ENCODE measurements at places on chromosomes 13 and 19.

DNA sequence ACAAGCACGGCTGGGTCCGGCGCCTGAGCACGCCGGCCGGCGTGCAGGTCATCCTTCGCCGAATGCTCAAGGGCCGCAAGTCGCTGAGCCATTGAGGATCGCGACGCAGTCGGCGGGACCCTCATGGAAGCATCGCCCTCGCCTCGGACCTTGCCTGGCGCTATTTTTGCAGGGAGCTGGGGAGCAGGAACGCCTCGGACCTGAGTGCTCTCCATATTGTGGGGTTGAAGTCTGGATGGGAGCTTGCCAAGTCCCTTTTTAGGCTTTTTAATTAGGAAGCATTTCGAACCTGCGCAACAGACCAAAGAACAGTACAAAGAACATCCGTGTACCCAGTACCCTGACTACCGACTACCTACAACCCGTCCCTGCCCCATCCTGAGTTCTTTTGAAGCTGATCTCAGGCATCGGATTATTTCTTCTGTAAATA is 628 bp downstream of the MRPL34 start:
- no peak for DNase-seq

DNA sequence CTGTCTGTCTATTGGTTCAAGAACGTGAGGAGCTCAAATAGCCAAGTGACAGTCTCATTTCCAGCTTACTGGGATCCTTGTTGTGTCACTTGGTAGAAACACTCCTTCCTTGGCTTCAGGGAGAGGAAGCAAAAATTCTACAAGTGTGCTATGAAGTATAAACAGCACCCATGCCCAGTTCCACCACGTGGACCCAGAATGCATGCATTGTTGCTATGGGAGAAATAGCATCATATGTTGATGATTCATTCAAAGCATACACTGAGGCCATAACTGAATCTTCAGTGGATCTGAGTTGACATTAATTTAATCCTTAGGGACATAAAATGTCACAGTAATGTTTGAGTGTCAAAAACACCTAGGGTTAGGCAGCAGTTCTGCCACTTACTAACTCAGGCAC is 199.0 kb upstream of the RXFP2 start:
- DNase-seq: no peak

- no peak for DNase-seq
Observed at GRCh38 chr19:42088471-42089190, 12.7 kb downstream of the ZNF574 start.

- no peak for DNase-seq
Observed at GRCh38 chr13:33541456-33541855, 255.9 kb upstream of the STARD13 start.

- no peak for DNase-seq
Observed at GRCh38 chr19:29189033-29189360, 24.0 kb downstream of the UQCRFS1 start.

DNA sequence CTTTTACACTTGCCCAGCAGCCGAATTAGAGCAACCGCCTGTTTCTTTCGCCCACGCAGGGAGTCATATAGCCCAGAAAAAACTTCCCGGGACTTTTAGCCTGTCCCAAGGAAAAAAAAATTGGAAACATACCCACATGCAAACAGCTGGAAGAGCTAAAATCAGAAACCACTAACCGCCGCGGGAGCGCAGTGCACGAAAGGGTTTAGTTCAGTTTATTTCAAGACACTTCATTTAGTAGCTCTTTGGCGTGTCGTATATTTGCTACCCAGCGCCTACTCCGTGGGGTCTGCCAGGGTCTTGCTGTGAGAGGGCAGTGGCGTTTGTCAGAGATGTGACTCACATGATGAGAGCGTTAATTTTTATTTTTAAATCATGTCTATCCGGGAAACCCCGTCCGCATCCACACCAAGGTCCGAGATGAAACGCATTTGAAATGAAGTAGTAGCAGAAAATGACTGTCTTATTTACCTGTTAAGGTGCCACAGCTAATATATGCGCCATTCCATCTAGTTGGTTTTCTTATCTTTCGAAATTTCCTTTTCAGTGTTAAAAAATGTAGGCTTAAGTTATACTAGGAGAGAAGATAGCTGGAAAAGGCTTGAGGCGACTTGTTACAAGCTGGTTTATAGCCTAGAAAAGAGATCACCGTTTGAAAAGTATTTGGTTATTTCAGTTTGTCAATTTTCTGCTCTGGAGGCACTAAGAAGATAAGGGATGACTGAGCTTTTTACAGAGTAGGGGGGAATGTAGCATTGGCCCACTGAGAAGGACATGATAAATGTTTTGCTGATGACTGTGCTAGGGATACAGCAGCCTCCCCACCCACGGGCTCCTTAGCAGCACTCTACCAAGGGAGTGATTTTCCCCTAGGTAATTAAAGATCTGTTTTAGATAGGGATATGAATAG is 1.7 kb downstream of the KLF5 start:
- DNase-seq: peak; percentile 74

DNA sequence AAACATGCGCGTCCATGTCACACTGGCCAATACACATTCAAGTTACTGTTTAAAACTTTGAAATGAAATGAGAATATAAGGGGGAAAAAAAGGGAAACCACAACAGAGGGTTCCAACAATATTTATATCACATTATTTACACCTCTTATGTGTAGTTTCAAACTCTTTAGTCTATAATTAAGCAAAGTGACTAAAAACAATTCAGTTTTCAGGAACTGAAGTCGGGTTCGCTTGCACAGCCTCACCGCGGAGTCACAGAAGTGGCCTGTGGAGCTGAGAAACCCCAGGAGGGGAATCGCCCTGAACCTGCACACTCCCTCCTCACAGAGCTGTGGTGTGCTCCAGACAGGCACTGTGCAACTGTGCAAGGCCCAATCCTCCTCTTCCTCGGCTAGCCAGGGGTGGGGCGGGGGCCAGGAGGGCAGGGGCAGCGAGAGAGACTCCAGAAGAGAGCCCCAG is 75.9 kb downstream of the STK24 start:
- DNase-seq: no peak

DNA sequence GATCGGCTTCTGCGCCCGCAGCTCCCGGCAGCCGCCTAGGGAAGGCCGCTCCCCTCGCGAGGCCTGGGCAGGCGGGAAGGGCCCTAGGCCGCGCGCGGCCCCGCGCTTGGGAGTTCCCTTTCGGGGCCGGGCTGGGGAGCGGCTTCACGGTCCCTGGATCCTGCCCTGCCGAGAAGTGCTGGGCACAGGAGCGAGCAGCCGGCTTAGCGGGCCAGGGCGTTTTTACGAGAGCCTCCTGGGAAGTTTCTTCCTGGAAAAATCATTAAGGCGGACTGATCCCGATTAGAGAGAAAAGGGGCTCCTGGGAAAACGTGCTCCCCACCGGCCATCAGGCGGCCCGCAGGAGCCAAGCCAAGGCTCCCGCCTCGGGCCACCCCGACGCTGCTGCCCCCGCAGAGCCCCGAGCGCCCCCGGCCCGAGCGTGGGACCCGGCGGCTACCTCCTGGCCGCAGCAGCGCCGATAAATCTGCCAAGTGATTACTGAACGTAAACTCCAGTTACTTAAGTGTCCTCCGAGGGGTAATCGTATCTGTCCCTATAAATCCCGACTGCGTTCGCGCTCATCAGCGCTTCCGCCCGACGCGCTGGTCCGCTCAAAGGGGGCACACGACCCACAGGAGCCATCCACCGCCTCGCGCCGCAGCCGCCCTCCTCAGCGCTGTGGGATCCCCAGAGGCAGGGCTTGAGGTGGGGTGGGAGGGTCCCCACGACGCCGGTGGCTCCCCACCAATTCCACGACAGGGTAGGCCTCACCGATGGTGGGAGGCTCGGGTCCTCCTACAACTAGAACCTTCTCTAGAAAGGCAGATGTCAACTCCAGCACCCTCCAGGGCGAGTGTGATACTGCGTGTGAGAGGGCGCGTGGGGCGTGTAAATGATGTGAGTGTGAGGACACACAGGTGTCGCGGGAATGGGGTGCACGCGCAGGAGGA is 2.8 kb downstream of the ZIC5 start:
- DNase-seq: peak; percentile 79
